ENCODE measurements at places on chromosomes 6 and 20.

DNA sequence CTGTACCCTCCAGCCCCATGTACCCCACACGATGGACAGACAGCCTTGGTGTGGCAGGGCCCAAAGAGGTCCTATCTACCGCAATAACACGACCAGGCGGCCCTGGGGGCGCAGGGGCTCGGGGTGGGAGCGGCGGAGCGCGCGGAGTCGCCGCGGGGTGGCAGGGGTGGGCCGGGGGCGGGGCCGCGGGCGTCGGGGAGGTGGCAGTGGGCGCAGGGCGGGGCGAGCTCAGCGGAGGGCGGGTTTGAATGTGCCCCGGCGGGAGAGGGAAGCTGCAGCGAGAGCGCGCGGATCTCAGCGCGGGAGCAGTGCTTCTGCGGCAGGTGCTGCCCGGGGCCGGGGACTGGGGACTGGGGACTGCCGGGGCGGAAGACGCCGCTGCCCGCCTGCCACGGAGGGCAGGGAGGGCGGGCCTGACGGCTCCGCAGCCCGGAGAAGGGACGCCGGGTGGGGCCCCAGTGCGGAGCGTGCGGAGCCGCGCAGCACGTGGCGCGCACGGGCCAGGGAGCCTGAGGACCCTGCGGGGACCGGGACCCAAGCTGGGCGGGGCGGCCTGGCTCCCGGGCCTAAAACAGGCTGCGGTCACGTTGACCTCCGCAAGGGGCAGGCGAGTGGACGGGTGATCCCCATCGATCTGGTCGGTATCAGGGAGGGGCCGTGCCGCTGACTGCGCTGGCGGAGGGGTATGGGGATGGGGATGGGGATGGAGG lies at the start of gene SLC29A1:
Gene SLC29A1 (plus strand): TSS at position 277 of the 710 bp plus-strand sequence. CDS start 3,719 bp downstream, outside the sequence.
- DNase-seq: peak; percentile 74

DNA sequence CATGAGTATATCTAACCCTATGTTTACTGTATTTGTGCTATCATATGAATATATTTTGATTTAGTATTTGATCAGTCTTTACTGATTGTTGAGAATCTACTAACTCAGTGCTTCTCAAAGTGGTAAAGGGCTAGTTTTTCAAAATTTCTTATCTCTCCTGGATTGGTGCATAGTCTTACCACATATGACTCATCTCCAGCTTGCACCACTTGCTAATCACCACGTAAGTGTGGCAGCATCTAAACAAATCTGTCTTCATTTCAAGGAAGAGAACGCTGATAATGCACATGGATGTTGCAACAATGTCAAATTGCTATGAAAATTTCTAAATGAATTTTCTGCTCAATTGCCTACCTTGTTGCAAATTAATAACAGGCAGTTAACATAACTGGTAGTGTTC lies 299.5 kb downstream of the PAX1 start:
- DNase-seq: no peak

- DNase-seq: peak; percentile 50
Measured at GRCh38 chr20:41249411-41250281, 67.9 kb downstream of the ZHX3 start.

DNA sequence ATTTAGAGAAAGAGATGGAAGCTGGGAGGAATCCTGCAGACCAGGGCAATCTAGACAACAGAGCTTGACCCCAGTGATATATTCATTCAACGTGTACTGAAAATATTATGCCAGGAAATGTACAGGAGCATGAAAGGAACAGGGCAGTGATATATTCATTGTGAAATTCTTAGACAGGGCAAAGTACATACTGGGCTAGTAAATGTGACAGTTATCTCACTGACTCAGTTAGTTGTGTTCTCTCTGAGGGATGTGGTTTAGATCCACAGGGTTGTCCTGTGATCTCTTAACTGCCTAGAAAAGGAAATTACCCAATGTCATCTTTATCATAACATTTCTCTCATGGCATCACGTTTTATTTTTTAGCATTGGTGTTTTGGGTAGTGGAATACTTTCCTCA lies 891.3 kb downstream of the EYS start:
- DNase-seq: no peak

- no peak for DNase-seq
Measured at GRCh38 chr6:134669485-134669884, 280.4 kb downstream of the ALDH8A1 start.

- DNase-seq: no peak
Measured at GRCh38 chr6:148431413-148431812, 88.8 kb downstream of the SASH1 start.

DNA sequence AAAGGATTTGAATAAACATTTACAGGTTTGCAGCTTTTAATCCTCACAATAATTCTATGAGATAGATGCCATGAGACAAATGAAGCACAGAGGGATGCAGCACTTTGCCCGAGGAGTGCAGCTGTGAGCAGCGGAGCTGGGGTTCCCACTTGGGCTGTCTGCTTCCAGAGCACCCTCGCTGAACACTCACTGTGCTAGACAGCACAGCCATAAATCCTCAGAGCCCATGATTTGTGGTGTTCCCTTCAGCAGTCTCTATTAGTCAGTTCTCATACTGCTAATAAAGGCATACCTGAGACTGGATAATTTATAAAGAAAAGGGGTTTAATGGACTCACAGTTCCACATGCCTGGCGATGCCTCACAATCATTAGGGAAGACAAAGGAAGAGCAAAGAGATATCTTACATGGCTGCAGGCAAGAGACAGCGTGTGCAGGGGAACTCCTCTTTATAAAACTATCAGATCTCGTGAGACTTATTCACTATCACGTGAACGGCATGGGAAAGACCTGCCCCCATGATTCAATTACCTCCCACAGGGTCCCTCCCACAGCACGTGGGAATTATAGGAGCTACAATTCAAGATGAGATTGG lies 25.3 kb upstream of the CTAGE9 start:
- no peak for DNase-seq

DNA sequence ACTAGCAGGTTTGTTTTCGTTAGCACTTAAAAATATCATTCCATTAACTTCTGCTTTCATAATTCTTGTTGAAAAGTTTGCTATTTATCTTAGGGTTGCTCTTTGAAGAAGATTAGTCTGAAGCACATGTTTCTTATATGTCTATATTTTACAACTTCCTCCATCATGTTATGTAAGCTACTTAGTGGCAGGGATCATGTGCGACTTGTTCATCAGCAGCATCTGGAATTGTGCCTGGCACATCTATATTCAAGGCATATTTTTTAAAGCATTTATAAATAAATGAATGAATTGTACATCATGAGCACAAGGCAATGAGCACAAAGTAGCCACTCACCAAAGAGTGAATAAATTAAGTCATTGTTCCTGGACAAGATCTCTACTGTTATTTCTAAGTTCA lies 187.2 kb upstream of the COL21A1 start:
- no peak for DNase-seq

- no peak for DNase-seq
Measured at GRCh38 chr6:104788400-104788799, 71.3 kb downstream of the HACE1 start.

GRCh38 chr20:41393705-41394066 lies 27.1 kb upstream of the EMILIN3 start:
- DNase-seq: no peak

DNA sequence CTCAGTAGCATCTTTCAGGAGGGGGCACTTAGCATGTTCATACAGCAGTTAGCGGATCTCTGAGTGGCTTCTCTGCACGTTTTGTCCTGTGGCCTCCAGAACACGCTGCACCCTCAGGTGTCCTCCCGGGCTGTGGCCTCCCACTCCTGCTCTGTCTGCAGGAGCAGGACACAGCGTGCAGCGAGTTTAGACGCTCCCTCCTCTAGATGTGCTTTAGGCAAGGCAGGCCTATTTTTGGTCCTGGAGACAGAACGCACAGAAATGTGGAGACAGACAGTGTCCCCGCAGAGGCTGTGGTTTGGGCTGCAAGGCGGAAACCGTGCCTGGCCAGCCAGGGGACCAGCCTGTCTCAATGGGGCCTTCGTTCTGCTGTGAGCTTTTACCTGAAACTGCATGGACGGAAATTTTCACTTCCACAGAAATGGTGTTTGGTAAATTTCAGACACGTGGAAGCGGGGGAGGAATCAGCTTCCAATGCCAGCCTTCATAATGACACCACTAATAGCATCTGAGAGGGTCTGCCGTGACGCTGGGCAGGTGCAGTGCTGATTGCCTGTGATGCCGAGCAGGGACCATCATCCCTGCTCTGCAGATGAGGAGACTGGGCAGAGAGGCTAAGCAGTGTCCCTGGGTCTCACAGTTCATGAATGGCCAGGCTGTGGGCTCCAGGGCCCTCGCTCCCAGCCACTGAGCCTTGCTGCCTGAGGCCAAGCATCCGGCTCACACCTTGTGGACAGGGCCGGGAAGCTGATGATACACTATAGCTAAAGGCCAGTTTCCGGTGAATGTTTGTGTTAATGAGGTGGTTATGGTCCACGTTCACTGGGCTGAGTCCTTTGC lies 120.9 kb downstream of the SYCP2 start:
- DNase-seq: no peak

DNA sequence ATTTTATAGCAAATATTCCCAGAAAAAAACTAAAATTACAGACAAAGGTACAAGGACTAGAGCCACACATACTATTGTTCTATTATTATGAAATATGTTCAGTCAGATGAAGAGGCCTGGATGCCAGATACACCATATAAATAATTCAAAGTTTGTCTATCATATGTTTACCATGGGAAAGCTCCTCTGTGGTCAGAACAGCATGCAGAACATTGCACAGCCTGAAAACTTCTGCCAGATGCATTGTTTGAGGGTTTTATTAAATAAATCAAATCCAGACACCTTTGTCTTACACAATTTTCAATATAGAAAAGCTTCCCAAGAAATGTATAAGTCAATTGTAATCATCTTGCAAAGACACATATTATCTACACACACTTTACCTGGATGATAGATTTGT lies 35.0 kb upstream of the COL21A1 start:
- no peak for DNase-seq

All from gastrocnemius medialis (tissue), 4 donors.